HT1080 (cell line): ENCODE measurements at places on chromosomes 12 and 14. TPM values are rescaled to one million over a fixed set of nuclear protein-coding genes. Genes with fewer than 3 reads are reported as not detected.

DNA sequence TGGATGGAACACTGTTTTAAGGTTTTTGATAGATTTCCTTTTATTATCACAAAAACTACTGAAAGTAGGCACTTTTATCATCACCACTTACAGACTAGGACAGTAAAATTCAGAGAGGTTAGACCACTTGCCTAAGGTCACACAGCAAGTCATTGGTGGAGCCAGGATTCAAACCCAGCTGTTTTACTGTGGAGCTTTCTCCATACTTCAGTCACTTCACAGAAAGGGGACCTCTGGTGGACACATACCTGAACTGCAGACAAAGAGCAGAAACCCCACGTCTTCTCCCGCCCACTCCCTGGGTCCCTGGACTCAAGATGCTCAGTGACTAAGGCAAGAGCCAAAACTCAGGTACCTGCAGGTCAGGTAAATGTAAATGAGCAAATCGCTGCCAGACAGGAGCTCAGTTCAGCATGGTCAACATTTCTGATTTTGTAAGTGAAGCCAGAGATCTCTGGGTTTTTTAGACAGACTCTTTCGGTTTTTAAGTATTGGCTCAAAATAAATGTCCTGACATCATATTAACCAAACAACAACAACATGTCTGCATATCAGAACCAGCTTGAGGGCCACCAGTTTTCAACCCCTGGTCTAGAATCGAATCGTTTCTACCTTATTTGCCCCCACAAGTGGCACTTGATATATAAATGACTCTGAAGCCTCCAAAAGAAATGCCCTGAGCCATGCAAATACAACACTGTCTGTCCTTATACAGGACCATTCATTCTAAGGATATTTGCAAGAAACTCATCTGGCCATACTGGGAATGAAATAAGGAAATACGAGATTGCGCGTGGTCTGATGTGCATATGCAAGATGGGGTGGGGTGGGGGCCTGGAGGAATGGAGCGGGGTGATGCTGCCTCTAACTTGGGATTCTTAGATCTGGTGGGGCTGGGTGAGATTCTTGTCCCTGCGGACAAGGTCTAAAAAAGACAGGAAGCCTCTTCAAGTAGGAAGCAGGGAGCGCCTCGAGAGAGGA, 110.9 kb downstream of the KSR2 start:
- peak; percentile 36 for DNase-seq

The GPX2 gene
- not detected in 2 replicates for total RNA-seq

DNA sequence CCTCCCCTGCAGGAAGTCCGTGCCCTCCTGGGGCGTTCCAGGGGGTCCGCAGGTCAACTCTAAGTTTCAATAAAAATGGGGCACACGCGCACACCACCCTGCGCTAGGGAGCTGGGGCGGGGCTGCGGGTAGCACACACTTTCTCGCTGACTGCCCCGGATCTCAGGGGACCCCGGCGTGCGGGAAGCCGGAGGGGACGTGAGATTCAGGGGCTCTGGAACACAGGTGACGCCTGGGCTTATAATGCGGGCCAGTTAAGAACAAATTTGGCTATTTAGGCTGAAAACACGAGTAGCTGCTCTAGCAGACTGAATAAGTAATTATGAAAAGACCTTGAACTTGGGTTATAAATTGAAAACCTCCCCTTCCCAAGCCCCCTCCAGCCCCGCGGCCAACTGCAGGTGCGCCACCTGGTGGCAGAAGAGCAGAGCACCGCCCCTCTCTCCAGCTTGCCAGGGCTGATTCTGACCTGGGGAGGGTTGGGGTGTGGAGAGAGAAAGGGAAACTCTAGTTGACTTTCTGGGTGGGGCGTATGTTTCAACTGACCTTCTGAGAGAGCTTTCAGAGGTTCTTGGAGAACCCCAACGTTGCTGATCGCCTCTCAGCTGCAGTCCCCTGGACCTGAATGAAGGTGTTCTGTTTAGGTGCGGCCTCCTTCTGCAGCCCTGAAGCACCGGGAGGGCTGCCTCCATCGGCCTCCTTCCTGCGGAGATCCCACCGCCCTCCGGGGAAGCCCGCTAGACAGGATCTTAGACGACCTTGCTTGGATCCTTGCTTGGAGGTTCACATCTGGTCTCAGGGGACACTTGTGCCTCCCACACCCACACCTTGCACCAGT, 118.4 kb upstream of the EVL start:
- DNase-seq = no peak

- DNase-seq = peak; percentile 66
These were observed 14.3 kb downstream of the EXOC3L4 start for GRCh38 chr14:103108749-103109207.

The CPNE6 gene
- total RNA-seq = not detected in 2 replicates

DNA sequence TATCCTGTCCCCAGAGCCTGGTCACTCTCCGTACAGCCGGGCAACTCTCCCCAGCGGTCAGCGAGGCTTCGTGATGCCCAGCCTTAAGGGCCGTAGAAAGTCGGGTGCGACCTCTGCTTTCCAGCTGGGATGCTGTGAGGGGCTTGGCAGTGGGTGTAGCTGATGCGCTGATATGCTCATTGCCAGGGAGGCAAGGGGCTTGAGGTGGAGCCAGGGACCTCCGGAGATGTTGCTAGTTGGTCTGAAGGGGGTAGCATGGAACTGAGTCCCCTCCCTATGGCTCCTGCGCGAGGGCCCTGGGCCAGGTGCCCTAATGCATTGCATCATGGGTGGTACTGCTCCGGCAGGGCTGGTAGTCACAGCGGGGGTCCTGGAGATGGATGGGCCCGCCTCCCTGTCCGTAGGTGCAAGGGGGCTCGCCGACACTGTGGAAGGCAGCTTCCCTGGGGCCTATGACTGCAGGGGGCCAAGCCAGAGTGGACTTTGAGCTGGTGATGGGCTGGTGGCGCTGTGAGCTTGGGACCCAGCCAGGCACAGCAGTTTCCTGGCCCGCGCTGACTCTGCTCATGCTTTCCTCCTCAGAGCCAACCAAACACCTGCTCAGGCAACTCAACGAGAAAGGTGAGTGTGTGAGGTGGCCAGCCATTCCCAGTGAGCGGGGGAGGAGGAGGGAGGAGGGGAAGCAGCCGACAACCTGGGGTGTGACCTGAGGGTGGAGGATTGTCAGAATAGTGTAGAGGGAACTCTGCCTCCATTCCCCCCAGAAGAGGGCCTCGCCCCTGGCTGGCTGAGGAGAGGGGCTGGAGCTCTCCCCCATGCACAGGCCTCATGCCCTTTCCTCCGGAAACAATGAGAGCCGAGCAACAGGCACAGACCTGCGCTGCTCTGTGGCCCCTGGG, 32.3 kb downstream of the PLEKHG3 start:
- no peak for DNase-seq
